ENCODE measurements at places on chromosomes 16 and 17.
A peak's percentile ranks its signal among the peaks of the same experiment; 100 is the strongest.

GRCh38 chr16:22192261-22193062, 13.6 kb upstream of the EEF2K start:
- peak; percentile 53 for DNase-seq

GRCh38 chr16:17469741-17470181, 999 bp downstream of the XYLT1 start:
- peak; percentile 3 for DNase-seq

GRCh38 chr17:7838090-7839075, 4.4 kb downstream of the KDM6B start:
- DNase-seq = peak; percentile 67

DNA sequence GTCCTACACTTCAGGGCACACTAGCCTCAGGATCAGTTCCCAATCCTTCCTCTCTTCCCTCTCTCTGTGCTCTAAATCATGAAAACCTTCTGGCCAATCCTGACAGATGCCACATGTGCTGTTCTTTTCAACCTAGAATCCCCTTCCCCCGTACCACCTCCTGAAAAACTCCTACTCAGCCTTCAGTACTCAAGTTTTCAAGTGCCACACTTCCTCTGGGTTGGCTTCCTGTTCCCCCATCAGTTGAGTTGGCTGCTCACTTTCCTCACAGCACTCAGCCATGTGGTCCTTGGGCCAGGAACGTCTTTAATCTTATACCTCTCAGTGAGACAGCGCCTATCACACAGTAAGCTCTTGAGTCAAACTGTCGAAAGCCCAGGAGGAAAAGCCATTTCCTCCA, 3.3 kb downstream of the ASPHD1 start:
- no peak for DNase-seq

DNA sequence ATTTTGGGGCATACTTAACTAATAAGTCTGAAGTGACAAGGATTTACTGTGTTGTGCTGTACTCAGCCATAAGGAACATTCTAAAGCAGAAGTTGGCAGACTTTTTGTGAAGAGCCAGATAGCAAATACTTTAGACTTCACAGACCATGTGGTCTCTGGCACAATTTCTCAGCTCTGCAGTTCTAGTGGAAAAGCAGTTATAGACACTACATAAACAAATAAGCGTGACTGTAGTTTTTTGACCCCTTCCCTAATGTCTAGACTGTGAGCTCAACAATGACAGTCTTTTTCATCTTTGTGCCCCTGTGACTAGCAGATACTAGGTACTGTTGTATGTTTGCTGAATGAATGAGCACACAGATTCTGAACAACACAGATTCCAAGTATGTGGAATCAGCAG, 4.9 kb downstream of the RPAIN start:
- no peak for DNase-seq

DNA sequence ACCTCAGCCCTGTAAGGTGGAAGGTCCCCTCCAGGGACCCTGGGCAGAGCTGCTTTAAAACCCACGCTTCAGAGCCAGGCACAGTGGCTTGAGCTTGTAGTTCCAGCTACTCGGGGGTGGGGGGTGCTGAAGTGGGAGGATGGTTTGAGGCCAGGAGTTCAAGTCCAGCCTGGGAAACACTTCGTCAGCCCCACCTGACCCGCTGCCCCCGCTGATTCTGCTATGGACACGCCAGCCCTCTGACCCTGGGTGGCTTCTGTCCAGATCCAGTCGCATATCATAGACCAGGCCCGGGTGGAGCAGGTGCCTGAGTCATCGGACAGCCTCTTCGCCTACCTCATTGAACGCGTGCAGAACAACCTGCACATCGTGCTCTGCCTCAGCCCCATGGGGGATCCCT, 35.2 kb upstream of the KDM6B start:
- no peak for DNase-seq

GRCh38 chr17:81846743-81847689, 12.2 kb upstream of the PPP1R27 start:
- no peak for DNase-seq

DNA sequence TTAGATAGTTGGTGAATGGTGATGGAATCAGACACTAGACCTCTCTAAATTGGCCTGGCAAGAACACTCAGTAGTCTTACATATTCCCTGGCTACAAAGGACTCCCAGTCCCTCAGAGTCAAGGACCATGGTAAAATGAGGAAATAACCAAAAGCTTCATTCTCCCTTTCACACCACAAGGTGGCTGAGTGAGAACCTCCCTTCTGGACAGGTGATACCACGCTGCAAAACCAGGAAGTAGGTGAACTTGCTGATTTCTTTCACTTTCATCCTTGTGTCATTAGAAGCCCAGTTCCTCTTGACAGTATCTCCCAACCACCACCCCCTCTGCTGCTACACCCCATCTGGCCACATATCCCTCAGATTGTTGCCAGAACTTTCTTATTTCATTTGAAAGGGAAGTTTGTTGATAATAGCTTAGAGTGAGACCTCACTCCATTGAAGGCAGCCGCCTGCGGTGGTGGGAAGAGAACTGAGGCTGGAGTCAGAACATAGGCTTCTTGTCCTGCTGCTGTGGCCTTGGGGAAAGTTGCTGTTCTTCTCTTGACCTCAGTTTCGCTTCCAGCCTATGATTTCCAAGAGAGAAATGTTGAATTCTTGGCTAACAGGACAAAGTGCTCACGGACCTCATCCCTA, 290.6 kb upstream of the CCL2 start:
- DNase-seq = no peak

DNA sequence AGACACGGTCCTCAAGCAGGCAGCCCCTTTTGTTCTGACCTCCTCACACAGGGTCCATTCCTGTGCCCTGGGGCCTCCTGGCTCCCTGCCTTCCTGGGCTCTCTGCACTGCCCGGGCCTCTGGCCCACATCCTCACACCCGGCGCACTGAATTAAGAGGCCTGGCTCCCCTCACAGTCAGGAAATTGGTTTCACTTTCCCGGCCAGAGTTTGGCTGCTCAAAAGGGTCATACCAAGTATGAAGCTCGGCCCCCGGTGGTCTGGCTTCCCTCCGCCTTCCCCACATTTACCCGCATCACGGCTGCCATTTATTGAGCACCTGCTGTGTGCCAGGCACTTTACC, 220.0 kb downstream of the NTN1 start:
- DNase-seq = no peak

- DNase-seq = peak; percentile 26
Observed at GRCh38 chr16:56193951-56194726, 2.9 kb downstream of the GNAO1 start.

DNA sequence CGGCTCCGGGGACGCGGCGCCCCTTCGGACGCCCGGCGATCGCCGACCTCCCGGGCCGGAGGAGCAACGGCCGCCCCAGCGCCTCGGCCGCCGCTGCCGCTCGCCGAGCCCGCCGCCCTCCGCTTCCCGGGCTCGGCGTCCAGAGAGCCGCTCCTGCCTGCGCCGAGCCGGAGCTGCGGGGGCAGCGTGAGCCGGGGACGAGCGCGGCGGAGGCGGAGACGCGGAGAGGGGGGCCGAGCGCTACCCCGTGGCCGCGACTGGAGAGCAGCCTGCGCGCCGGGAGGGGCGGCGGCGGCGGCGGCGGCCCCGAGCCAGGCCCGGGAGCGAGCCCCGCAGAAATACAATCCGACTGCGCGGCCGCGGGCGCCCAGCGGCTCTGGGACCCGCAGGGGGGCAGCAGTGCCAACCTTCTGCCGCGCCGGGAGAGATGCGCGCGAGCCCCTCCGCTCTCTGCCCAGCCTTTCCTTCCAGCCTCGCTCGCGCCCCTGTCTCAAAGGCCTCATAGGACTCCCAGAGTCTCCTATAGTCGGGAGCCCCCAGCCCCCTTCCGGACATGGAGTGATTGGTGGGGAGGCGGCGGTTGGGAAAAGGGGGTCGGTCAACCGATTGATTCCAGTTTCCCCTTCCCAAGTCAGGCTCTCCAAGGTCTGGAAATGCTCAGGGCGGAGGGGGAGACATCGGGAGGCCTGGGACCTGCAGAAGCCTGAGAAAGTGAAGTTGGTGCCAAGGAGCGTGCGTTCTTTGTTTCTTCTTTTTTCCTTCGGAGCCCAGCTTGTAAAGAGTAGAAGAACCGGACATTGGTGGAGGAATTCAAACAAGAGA, 1.0 kb upstream of the SDK2 start:
- DNase-seq = peak; percentile 51

- no peak for DNase-seq
Observed at GRCh38 chr17:61385577-61386236, 13.9 kb upstream of the TBX2 start.

GRCh38 chr16:79272141-79272577, 328.4 kb downstream of the MAF start:
- no peak for DNase-seq

GRCh38 chr17:45302649-45303173, 14.1 kb downstream of the MAP3K14 start:
- DNase-seq = no peak

GRCh38 chr17:28937044-28937729, 14.1 kb downstream of the PHF12 start:
- DNase-seq = peak; percentile 48

GRCh38 chr17:49577963-49578362, 2.3 kb downstream of the NXPH3 start:
- DNase-seq = no peak

- DNase-seq = no peak
Observed at GRCh38 chr16:79915761-79916160, 315.2 kb upstream of the MAF start.

GRCh38 chr17:31286587-31286986, 10.5 kb downstream of the OMG start:
- DNase-seq = peak; percentile 17

- DNase-seq = no peak
Observed at GRCh38 chr17:31224366-31224765, 72.7 kb downstream of the OMG start.

- DNase-seq = no peak
Observed at GRCh38 chr16:86598607-86599565, 20.5 kb downstream of the FOXL1 start.

DNA sequence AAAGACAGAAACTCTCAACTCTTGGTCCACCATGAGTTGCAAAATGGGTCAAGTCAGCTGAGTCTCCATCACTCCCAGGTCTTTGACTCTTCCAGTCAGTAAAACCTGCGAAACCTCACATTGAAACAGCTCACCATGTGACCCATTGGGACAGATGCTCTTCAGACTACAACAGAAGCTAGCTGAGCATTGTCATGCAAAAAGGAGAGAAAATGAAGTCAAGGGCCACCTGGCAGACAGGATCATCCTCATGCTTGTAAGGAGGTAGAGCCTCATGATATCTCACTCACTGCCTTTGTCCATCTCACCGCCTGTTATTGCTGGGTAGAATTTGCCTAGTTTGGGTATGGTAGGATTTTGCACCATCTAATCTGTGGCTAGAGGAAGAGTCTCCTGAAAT, 50.2 kb downstream of the MAF start:
- no peak for DNase-seq

GRCh38 chr17:12053552-12053951, 32.9 kb downstream of the MAP2K4 start:
- no peak for DNase-seq

GRCh38 chr17:29019475-29020181, 13.8 kb upstream of the SEZ6 start:
- no peak for DNase-seq

- peak; percentile 33 for DNase-seq
Observed at GRCh38 chr16:4293822-4294457, 21.1 kb upstream of the TFAP4 start.

DNA sequence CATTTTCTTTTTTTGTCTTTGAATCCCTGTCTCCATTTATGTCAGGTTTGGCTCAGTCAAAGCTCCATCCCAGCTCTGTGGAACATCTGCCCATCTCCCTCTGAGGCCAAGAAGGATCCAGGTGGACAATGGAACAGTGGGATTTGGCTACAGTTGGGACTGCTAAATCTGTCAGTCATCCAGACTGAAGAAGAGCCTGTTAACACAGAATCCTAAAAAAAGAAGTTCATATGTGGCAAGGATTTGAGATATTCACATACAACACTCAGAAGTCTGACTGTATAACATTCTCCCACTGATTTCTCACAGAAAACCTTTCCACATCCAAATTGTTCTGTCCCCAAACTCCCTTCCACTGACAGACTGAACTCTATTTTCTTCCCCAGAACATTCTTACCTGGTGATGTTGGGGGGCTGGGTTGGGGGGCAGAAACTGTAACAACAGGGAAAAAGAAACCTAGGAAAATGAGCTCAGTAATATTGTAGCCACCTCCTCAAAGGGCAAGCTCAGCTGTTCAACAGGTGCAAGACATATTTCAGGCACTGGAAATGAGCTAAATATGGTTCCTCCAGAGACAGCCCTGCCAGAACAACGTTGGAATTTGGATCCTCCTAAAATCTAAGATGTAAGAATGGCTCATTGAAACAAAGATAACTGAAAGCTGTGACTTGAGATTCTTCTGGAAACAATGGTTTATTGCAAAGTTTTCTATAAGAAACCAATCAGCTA, 301.5 kb upstream of the CDH5 start:
- no peak for DNase-seq

DNA sequence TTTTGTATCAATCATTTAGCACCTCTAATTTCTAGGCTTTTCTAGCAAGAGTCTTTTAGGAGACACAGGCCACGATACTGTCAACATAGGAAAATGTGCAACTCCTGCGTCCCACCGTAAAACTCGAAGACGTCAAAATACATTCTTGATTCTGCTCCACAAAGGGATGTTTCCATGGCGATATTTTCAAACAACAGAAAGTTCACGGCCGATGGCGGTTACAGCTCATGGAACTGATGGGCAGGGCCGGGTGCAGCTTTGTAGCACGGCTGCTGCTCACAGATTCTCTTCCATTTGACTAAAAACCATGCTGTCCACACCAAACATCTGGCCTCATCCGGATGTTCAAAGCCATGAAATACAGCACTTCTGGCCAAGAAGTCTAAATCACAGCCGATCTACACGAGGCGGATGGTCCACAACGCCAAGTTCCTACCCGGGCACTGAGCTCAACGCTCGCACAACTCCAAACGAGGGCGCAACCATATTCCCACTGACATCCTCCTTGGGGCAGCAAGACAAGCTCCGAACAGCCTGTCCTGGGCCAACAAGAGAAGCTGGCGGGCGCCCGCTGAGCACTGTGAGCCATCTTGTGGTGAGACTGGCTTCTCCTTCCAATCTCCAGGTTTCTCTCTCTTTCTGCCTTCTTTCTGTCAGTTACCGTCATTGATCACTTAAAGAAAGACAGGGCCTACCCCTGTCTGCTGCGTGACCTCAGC, 79.8 kb downstream of the ZNF778 start:
- no peak for DNase-seq

GRCh38 chr16:67188323-67188722, 1.6 kb downstream of the EXOC3L1 start:
- DNase-seq = no peak

GRCh38 chr16:72404299-72404698, 232.3 kb upstream of the PMFBP1 start:
- DNase-seq = no peak

GRCh38 chr16:13098536-13098935, 197.1 kb downstream of the SHISA9 start:
- no peak for DNase-seq

GRCh38 chr16:87527055-87527724, 34.4 kb upstream of the ZCCHC14 start:
- DNase-seq = no peak
